ENCODE measurements at places on chromosomes 7 and 10. TPM values are rescaled to one million over a fixed set of nuclear protein-coding genes. Genes with fewer than 3 reads are reported as not detected.

Gene ENTPD1
- not detected for total RNA-seq

- H3K27me3 ChIP-seq, result peaks cover 4% of the 10 kb centered on the region
- DNase-seq, result no peak
- H3K27ac ChIP-seq, result no peak overlapping the region
- H3K36me3 ChIP-seq, result no peaks in the 10 kb centered on the region
Measured at GRCh38 chr7:150937848-150938561, 40.1 kb downstream of the KCNH2 start.

- DNase-seq, result no peak
- no peak overlapping the region for H3K4me3 ChIP-seq
- H3K36me3 ChIP-seq, result no peaks in the 10 kb centered on the region
- peak overlapping the region; percentile 31 for H3K27ac ChIP-seq
Measured at GRCh38 chr10:6409971-6410643, 170.0 kb downstream of the PRKCQ start.

- H3K27me3 ChIP-seq, result no peaks in the 10 kb centered on the region
- peaks cover under 1% of the 10 kb centered on the region for H3K4me1 ChIP-seq
- H3K27ac ChIP-seq, result no peak overlapping the region
- H3K4me3 ChIP-seq, result no peak overlapping the region
Measured at GRCh38 chr10:89663144-89663543, 18.1 kb upstream of the PANK1 start.

Gene OR13A1
- total RNA-seq, result 0.44 TPM

DNA sequence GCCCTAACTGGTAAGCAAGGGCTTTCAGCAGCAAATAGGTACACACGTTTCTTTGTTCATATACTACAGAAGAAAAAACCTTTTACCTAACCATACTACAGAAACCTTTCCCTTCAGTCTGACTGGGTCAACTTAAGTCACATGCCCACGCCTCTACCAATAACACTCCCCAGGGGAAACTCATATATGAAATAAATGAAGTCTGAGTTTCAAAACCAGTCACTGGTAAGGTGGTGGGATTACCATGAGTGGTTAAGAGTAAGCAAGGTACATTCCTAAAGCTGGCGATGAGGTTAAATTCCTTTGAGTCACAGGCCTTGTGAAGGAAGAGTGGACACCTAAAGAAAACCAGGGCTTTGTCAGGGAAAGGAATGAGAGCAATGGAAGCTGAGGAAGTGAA, 21.4 kb upstream of the KIF20B start:
- no peak overlapping the region for H3K4me3 ChIP-seq
- no peak for DNase-seq
- no peak overlapping the region for H3K27ac ChIP-seq
- peaks cover 4% of the 10 kb centered on the region for H3K4me1 ChIP-seq

GRCh38 chr10:23404461-23404980, 34.4 kb upstream of the OTUD1 start:
- H3K36me3 ChIP-seq, result no peaks in the 10 kb centered on the region
- no peak for DNase-seq
- no peaks in the 10 kb centered on the region for H3K4me1 ChIP-seq

All from glutamatergic neuron (in vitro differentiated cells).